ENCODE measurements at places on chromosomes 6 and 20. TPM values are rescaled to one million over a fixed set of nuclear protein-coding genes. Genes with fewer than 3 reads are reported as not detected.
A peak's percentile ranks its signal among the peaks of the same experiment; 100 is the strongest.

DNA sequence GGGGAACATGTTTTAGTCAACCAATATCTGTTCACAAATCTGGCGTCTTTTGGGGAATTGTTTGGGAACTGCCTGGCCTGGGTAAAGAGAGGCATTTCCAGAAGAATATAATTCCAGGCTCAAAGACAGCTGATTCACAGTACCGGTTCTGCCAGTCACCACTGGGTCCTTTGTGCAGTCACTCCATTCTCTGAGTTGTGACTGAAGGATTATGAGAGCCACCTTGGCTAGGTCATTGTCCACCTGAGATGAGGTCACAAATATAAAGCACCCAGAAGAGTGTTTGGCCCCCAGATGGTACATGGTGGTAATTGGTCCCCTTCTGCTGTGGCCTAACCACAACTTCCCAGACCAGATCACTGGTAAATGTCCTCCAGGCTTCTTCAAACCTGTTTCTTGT lies 121.0 kb upstream of the SPACA1 start:
- H3K27ac ChIP-seq: no peak overlapping the region
- no peaks in the 10 kb centered on the region for H3K27me3 ChIP-seq
- H3K4me3 ChIP-seq: no peak overlapping the region
- no peaks in the 10 kb centered on the region for H3K36me3 ChIP-seq

GRCh38 chr6:63643862-63644261 lies 8.3 kb downstream of the PHF3 start:
- H3K27ac ChIP-seq: no peak overlapping the region
- H3K4me3 ChIP-seq: no peak overlapping the region
- peaks cover 50% of the 10 kb centered on the region for H3K4me1 ChIP-seq

DNA sequence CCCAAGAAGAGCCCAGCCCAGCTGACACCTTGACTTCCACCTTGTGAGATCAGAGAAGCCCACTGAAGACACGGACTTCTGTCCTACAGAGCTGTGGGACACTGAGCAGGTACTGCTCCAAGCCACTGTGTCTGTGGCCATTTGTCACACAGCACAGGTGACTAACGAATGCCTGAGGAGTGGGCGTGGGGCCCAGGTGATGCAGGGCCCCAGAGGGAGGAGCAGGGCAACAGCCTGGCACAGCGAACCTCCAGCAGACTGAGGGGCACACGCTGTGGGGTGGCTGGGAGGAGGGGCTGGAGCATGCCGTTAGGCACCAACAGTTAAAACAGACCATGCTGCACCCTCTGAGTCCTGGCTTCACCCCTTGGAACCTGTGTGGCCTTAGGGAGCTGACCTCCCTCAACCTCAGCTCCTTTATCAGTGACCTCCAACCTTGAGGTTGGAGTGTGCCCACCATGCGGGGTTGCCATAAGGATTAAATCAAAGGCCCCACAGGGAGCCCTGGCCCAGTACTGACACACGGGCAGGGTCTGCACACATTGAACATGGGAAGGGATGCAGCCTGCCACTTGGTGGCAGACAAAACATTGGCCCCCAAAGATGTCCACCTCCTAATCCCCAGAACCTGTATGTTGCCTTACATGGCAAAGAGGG lies 119.9 kb upstream of the CST7 start:
- H3K36me3 ChIP-seq: no peaks in the 10 kb centered on the region
- no peak overlapping the region for H3K27ac ChIP-seq
- no peaks in the 10 kb centered on the region for H3K4me1 ChIP-seq
- H3K4me3 ChIP-seq: no peak overlapping the region
- no peak for DNase-seq

DNA sequence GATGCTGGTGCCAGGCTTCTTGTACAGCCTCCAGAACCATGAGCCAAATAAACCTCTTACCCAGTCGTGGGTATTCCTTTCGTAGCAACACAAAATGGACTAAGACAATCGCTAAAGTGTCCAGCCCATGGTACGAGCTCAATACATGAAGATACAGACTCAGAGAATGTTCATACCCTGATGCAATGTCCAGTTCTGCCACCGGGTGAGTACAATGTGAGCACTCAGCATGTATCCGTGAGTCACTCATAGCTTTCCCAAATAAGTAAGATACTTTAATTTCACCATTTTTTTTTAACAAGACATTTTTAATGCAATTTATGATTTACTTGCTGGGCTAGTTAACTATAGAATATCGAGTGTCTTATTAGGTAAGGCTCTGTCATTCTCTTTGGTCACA lies 26.7 kb upstream of the PDE10A start:
- H3K4me1 ChIP-seq: no peaks in the 10 kb centered on the region
- no peak overlapping the region for H3K4me3 ChIP-seq
- no peak for DNase-seq

GRCh38 chr6:165716886-165717285 lies 53.8 kb upstream of the PDE10A start:
- DNase-seq: no peak
- H3K4me1 ChIP-seq: no peaks in the 10 kb centered on the region
- no peaks in the 10 kb centered on the region for H3K27me3 ChIP-seq
- H3K27ac ChIP-seq: no peak overlapping the region
- H3K36me3 ChIP-seq: no peaks in the 10 kb centered on the region

- H3K36me3 ChIP-seq: no peaks in the 10 kb centered on the region
- H3K27ac ChIP-seq: peak overlapping the region; percentile 85
- peak overlapping the region; percentile 84 for H3K4me3 ChIP-seq
- peaks cover 43% of the 10 kb centered on the region for H3K4me1 ChIP-seq
- no peaks in the 10 kb centered on the region for H3K27me3 ChIP-seq
Observed at GRCh38 chr6:111872401-111873177, 663 bp downstream of the FYN start.

- no peak overlapping the region for H3K27ac ChIP-seq
- no peak for DNase-seq
- H3K4me1 ChIP-seq: no peaks in the 10 kb centered on the region
- no peaks in the 10 kb centered on the region for H3K36me3 ChIP-seq
- no peak overlapping the region for H3K4me3 ChIP-seq
Observed at GRCh38 chr6:138328210-138328609, 49.5 kb upstream of the SMIM28 start.

- no peaks in the 10 kb centered on the region for H3K36me3 ChIP-seq
- H3K27ac ChIP-seq: no peak overlapping the region
- no peak for DNase-seq
- no peak overlapping the region for H3K4me3 ChIP-seq
- no peaks in the 10 kb centered on the region for H3K27me3 ChIP-seq
Observed at GRCh38 chr6:97136626-97137358, 146.2 kb downstream of the MMS22L start.

GRCh38 chr6:69238067-69238466 lies 558.7 kb downstream of the LMBRD1 start:
- no peak for DNase-seq
- no peak overlapping the region for H3K27ac ChIP-seq
- H3K27me3 ChIP-seq: no peaks in the 10 kb centered on the region
- H3K4me3 ChIP-seq: no peak overlapping the region

DNA sequence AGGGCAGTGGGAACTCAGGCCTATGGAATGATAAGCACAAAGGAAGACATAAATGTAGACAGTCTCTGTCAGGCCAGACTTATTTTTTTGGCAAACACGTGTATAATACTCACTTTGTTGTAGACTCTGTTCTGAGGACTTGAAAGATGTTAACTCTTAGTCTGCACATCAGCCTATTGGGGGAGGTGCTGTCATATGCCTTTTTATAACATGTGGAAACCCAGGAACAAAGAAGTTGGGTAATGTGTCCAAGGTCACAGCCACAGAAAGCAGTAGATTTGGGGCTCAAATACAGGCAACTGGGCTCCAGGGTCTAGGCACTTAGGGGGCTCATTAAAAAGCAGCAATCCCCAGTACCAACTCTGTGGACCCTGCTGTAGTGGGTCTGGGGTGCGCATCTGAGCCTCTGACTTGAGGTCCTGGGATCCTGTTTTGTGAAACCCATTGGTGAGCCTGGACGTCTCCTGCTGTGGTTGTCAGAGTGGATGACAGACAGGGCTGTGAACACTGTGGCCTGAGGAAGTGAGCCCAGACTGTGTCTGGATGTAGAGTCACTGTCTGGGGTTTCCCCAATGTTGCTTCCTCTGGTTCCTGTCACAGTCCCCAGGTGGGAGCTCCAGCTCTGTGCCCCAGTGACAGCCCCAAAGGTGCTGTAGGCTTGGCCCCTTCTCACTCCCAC lies 50.0 kb downstream of the CDH26 start:
- H3K4me3 ChIP-seq: no peak overlapping the region
- H3K36me3 ChIP-seq: no peaks in the 10 kb centered on the region
- DNase-seq: no peak
- H3K4me1 ChIP-seq: peaks cover 17% of the 10 kb centered on the region

DNA sequence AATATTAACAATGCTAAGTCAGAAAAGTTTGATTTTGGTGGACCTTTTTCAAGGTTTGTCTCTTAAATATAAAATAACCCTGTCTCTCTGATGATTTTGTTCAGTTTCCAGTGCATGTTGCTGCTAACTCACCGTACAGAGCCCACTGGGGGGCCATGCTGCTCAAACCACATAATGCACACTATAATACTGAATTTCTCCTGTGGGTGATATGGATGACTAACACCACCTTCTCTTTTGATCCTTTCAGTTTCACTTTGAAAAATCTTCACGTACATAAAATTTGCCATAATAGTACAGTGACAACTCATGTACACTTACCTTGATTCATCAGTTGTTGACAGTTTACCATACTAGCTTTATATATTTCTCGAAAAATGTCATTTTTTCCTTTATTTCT lies 506.6 kb upstream of the MAN1A1 start:
- H3K36me3 ChIP-seq: no peaks in the 10 kb centered on the region
- no peak overlapping the region for H3K27ac ChIP-seq
- no peaks in the 10 kb centered on the region for H3K27me3 ChIP-seq
- DNase-seq: peak; percentile 12

GRCh38 chr6:24858177-24858653 lies 59.5 kb upstream of the ARMH2 start:
- H3K27ac ChIP-seq: peak overlapping the region; percentile 29
- H3K4me1 ChIP-seq: peaks cover 77% of the 10 kb centered on the region
- no peaks in the 10 kb centered on the region for H3K27me3 ChIP-seq
- peaks cover 78% of the 10 kb centered on the region for H3K36me3 ChIP-seq

DNA sequence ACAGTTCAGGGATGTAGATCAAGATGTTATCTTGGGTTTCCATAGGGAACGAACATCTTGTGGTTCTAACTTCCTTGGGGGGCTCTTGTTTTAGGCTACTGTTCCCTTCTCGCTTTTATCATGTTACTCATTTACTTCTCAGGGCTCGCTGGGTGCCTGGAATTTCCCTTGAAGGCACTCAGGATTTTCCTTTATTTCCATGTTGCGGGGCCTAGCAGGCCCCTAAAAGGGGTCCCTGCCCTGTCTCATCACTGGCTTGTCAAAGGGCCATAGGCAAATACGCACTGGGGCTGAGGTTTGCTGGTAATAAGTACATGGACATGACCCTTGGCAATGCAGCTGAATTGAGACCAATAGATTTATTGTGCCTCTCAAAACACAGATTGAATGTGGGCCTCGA lies 262.3 kb downstream of the CDH4 start:
- no peak for DNase-seq
- H3K36me3 ChIP-seq: no peaks in the 10 kb centered on the region
- H3K4me1 ChIP-seq: no peaks in the 10 kb centered on the region
- H3K27ac ChIP-seq: no peak overlapping the region
- H3K27me3 ChIP-seq: no peaks in the 10 kb centered on the region

- H3K4me1 ChIP-seq: no peaks in the 10 kb centered on the region
- no peak for DNase-seq
- H3K36me3 ChIP-seq: no peaks in the 10 kb centered on the region
- H3K4me3 ChIP-seq: no peak overlapping the region
Observed at GRCh38 chr20:10338426-10339180, 95.4 kb downstream of the MKKS start.

- no peaks in the 10 kb centered on the region for H3K27me3 ChIP-seq
- DNase-seq: no peak
- no peak overlapping the region for H3K27ac ChIP-seq
- no peaks in the 10 kb centered on the region for H3K36me3 ChIP-seq
- no peak overlapping the region for H3K4me3 ChIP-seq
- no peaks in the 10 kb centered on the region for H3K4me1 ChIP-seq
Observed at GRCh38 chr20:40770564-40771307, 81.7 kb upstream of the MAFB start.

DNA sequence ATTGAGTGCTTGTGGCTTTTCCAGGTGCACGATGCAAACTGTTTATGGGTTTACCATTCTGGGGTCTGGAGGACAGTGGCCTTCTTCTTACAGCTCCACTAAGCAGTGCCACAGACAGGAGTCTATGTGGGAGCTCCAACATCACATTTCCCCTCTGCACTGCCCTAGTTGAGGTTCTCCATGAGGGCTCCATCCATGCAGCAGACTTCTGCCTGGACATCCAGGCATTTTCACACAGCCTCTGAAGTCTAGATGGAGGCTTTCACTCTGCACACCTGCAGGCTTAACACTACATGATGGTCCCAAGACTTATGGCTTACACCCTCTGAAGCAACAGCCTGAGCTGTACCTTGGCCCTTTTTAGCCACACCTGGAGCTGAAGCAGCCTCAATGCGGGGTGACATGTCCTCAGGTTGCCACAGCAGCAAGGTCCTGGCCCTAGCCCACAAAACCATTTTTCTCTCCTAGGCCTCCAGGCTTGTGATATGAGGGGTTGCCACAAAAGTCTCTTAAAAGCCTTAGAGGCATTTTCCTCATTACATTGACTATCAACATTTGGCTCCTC lies 552.2 kb downstream of the TFAP2A start:
- no peaks in the 10 kb centered on the region for H3K36me3 ChIP-seq
- no peak for DNase-seq
- H3K27me3 ChIP-seq: no peaks in the 10 kb centered on the region
- no peak overlapping the region for H3K27ac ChIP-seq
- no peaks in the 10 kb centered on the region for H3K4me1 ChIP-seq

DNA sequence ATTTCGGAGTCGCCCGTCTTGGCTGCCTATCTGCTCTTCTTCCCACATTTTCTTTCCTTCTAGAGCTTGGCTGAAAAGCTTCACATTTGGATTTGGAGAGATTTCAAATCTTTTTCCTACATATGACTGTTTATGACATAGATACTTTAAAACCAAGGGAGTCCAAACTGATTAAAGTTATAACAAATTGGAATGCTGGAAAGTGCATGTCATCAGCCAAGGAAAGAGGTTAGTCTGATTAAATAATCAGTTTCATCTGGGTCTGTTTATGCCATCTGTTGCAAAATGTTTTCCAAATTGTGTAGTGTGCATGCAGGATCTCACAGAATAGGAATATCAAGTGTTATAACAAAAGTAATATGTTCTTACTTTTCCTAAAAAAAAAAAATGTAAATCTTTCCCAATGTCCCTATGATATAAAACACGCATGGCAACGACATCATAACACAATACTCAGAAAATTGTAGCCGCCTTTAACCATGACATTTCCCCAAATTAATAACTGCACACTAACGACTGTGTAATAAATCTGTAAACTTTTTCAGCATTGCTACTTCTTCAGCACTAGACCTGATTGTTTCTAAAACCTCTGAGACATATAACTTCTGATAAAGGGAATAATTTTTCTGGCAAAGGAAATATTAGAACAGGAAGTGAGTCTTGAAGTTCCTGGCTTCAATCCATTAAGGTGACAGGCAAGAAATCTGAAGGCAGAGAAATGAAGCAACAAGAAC lies 230.2 kb upstream of the FOXQ1 start:
- no peaks in the 10 kb centered on the region for H3K27me3 ChIP-seq
- no peaks in the 10 kb centered on the region for H3K36me3 ChIP-seq
- H3K27ac ChIP-seq: no peak overlapping the region
- no peak for DNase-seq

- no peaks in the 10 kb centered on the region for H3K27me3 ChIP-seq
- no peak overlapping the region for H3K4me3 ChIP-seq
- no peaks in the 10 kb centered on the region for H3K36me3 ChIP-seq
- no peaks in the 10 kb centered on the region for H3K4me1 ChIP-seq
- no peak overlapping the region for H3K27ac ChIP-seq
- DNase-seq: no peak
Observed at GRCh38 chr6:149015535-149016525, 269.0 kb downstream of the UST start.

CD109 gene
- 24.5 TPM for total RNA-seq

GINS1 gene
- total RNA-seq: 31.2 TPM

PRR18 gene
- total RNA-seq: 0.09 TPM

CEP43 gene
- 29.5 TPM for total RNA-seq

DLK2 gene
- 1.9 TPM for total RNA-seq

NRN1 gene
- not detected for total RNA-seq
